Colonic mucosa (tissue), 4 donors: ENCODE measurements at places on chromosomes 3 and 15.

GRCh38 chr3:36763850-36764703 is at the start of gene DCLK3:
Gene DCLK3, minus strand, starts transcription at chr3:36764553. Its CDS starts 290 bp downstream, at chr3:36764263.
- DNase-seq = no peak

- peak; percentile 34 for DNase-seq
These were observed 1.5 kb downstream of the CCK start for GRCh38 chr3:42264399-42265058.

GRCh38 chr3:132661101-132661500 is 972 bp downstream of the UBA5 start:
- DNase-seq = no peak

GRCh38 chr15:37221671-37222145 is 121.4 kb upstream of the MEIS2 start:
- no peak for DNase-seq

DNA sequence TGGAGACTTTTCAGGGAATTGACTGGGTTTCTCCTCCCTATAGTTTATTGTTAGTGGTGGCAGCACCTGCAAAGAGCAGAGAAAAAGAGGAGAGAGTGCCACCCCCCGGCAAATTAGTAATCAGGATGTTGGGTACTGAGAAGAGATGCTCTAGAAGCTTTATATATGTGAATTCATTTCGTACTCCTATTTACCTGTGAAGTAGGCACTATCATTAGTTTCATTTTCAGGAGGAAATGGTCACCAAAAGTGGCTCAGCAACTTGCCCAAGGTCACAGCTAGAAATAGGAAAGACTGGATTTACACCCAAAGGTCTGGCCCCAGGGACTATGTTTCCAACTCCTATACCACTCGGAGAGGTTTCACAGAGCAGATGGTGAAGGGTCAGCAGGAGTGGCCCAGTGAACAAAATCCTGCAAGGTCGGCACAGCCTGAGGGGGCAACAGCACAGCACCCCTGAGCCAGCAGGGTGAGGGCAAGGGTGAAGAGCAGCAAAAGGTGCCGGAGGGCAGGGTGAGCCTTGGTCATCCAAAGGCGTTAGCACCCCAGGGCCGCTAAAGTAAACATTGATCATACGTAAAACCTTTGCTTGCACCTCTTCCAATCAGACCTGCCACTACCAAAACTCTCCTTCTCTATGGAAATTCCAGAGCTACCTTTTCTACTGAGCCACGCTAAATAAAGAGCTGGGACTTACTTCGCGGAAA is 23.6 kb downstream of the VGLL4 start:
- no peak for DNase-seq
